GM23338 (cell line): ENCODE measurements at places on chromosomes 16 and 17. TPM values are rescaled to one million over a fixed set of nuclear protein-coding genes. Genes with fewer than 3 reads are reported as not detected.

Gene TPPP3
- total RNA-seq = 0.28 TPM in 1 of 2 replicates, not detected in the other

Gene DNAH9
- total RNA-seq = 0.27 TPM in 1 of 2 replicates, not detected in the other

GRCh38 chr16:85057948-85058347, 30.4 kb downstream of the KIAA0513 start:
- H3K4me3 ChIP-seq = no peak overlapping the region
- H3K27ac ChIP-seq = no peak overlapping the region
- no peaks in the 10 kb centered on the region for H3K36me3 ChIP-seq
- H3K4me1 ChIP-seq = peaks cover 10% of the 10 kb centered on the region
- DNase-seq = no peak
- H3K27me3 ChIP-seq = no peaks in the 10 kb centered on the region

- H3K27me3 ChIP-seq = no peaks in the 10 kb centered on the region
- peaks cover 6% of the 10 kb centered on the region; the same call in 1 of the 2 replicates for H3K4me1 ChIP-seq
- no peak overlapping the region for H3K27ac ChIP-seq
- DNase-seq = peak; percentile 91
Measured at GRCh38 chr17:8994319-8994718, 27.0 kb upstream of the NTN1 start.

GRCh38 chr16:49353680-49354079, 19.9 kb upstream of the C16orf78 start:
- no peaks in the 10 kb centered on the region for H3K36me3 ChIP-seq
- no peaks in the 10 kb centered on the region; the same call in 1 of the 2 replicates for H3K4me1 ChIP-seq
- H3K27ac ChIP-seq = no peak overlapping the region
- H3K4me3 ChIP-seq = no peak overlapping the region
- no peak for DNase-seq

DNA sequence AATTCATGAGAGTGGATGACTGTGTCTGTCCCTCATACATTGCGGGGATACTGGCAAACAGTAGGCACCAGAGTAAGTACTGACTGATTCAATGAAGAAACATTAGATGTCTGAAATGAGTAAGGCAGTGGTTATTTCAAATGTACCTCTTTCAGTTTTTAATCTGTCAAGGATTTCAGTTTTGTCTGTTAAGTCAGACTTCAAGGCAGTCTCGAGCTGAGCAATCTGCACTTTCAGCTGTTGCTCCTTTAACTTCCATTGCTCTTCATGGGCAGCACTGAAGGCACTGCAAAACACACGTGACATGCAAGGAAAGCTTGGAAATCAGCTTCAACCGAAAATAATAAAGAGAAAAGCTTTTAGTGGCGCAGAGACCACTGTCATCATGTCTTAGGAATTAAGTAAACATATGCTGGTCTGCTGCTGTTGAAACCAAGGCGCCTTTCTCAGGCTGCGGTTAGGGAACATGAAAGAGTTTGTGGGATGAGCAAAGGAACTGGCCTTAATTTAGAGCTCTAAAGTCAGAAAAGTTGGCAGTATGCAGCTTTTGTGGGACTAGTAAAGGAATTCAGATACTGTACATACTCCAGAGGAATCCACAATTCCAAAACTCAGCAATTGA, 38.8 kb downstream of the RPGRIP1L start:
- peaks cover 8% of the 10 kb centered on the region; the same call in 1 of the 2 replicates for H3K4me1 ChIP-seq
- H3K27ac ChIP-seq = no peak overlapping the region
- H3K36me3 ChIP-seq = no peaks in the 10 kb centered on the region
- H3K4me3 ChIP-seq = no peak overlapping the region
- no peaks in the 10 kb centered on the region for H3K27me3 ChIP-seq

GRCh38 chr17:6413065-6413464, 21.9 kb downstream of the AIPL1 start:
- no peak overlapping the region for H3K4me3 ChIP-seq
- no peak overlapping the region for H3K27ac ChIP-seq
- no peaks in the 10 kb centered on the region for H3K27me3 ChIP-seq
- DNase-seq = peak; percentile 82
- H3K36me3 ChIP-seq = no peaks in the 10 kb centered on the region

DNA sequence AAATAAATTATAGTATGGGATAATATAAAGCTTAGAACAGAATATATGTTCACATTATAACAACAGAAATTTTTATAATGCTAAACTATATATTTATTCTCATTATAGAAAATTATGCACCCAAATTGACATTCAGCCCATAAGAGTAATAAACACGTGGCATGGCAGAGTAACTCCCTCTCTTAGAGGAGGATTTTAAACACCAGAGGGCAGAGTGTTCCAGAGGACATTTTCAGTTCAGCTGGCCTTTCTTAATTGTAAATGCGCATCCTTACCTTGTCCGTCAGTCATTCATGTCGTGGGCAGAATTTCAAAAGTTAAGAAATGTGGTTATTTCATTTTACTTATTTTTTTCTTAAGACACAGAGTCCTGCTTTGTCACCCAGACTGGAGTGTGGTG, 147.1 kb downstream of the TANC2 start:
- H3K36me3 ChIP-seq = no peaks in the 10 kb centered on the region
- no peak overlapping the region for H3K27ac ChIP-seq
- H3K4me1 ChIP-seq = no peaks in the 10 kb centered on the region
- DNase-seq = peak; percentile 61
- H3K4me3 ChIP-seq = no peak overlapping the region
- no peaks in the 10 kb centered on the region for H3K27me3 ChIP-seq
